Activated CD8-positive, alpha-beta memory T cell treated with anti-CD3 and anti-CD28 coated beads, Interleukin-2, amount 50 U/mL, for 48 hours (primary cell): ENCODE measurements at places on chromosomes 1 and 21.

GRCh38 chr1:24507405-24507804, 4.8 kb downstream of the RCAN3 start:
- DNase-seq = no peak

GRCh38 chr1:110012100-110012780, 22.2 kb upstream of the STRIP1 start:
- DNase-seq = no peak

DNA sequence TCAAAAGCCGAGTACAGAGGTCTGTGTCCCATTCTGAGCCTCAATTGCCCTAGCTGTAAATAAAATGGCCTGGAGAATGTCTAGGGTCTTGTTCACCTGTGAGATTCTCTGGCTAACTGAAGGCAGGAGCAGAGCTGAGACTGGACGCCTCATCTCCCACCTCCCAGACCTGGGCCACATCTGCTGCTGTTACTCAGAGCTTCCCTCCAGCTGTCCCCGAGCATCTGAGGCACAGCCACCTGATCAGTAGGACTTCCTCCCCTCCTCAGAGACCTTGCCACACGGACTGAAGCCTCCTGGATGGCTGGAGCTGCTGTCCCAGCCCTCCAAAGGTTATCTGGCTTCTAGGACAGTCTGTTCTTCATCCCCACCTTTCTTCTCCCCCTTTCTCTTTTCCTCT, 62.4 kb downstream of the TMEM53 start:
- no peak for DNase-seq

DNA sequence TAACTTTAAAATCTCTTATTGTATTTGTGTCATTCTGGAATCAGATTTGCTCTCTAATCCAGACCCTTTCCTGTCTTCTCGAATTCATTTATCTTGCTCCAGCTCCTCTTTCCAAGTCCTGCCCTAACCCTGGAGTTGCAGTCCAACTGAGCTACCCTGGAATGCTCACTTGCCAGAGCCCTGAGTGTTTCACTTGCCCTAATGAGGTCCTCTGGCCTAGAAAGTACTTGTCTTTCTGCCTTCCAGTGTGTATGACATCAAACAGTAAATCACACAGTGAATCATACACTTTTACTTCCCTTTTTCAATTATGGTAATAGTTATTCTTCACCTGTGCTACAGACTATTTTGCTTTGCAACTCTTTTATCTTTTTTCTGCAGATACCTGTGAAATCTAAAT, 96.9 kb downstream of the NEK7 start:
- no peak for DNase-seq

DNA sequence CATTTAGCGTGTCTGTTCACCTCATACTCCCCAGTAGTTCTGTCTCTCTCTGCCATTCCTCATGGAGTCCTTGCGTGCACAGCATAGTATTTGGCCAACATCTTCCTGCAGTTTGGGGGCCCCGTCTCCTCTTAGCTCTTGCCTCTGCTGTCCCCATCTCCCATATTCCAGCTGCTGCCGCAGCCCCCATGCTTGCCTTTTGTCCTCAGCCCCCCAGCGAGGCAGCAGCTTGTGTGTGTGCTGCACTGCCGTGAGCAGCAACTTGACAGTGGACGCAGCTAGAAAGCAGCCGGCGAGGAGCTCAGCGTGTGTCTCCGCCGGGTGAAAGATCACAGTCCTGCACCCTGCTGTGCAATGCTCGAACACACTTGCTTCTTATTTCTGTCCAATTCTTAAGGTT, 164.2 kb upstream of the COL6A1 start:
- DNase-seq = peak; percentile 45
